Peyer's patch (tissue), 4 donors: ENCODE measurements at places on chromosomes 7 and 10. TPM values are rescaled to one million over a fixed set of nuclear protein-coding genes. Genes with fewer than 3 reads are reported as not detected.

MINDY4 gene
- 9.1 TPM for total RNA-seq

GRCh38 chr7:151051108-151051507, 2.8 kb downstream of the ASIC3 start:
- no peak for DNase-seq

HMX3 gene
- not detected for total RNA-seq

MOGAT3 gene
- 123 TPM for total RNA-seq

- no peak for DNase-seq
Observed at GRCh38 chr10:133185916-133186315, 25.9 kb downstream of the KNDC1 start.
